Mesothelial cell of epicardium (in vitro differentiated cells): ENCODE measurements at places on chromosomes 11 and 22.

DNA sequence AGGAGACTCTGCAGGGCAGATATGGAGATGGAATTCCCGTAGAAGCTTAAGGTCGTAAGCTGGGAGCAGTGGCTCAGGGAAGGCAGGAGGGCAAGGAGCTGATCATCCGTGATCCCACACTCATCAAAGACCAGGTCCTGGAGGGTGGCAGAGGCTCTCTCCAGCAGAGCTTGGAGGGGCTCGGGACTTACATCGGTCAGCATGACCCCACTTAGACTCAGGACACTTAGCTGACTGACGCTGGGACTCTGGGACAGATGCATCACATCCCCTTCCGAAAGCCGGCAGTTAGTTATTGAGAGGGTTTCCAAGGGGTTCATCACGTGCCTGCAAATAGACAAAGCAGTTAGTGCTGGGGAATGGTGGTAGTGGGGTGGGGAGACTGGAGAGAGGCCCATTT, 10.7 kb downstream of the PRAME start:
- DNase-seq: no peak

GRCh38 chr11:127576210-127576609, 575.6 kb upstream of the KIRREL3 start:
- no peak for DNase-seq

DNA sequence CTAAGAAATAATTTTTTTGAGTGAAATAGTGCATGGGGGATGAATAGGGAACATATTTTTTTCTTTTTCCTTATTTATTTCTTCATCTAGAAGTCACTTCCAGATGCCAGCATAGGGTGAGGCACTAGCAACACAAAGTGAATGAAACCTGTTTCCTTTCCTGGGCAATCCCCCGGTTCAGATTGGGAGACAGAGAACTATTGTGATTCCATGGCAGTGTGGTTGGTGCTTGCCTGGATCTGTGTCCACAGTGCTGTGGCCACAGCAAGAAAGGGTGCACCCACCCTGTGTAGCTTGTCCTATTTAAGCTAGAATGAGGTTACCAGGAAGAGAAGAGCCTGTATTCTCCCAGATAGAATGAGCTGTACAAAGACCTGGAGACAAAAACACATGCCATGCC, 57.6 kb downstream of the SLC5A1 start:
- DNase-seq: no peak

DNA sequence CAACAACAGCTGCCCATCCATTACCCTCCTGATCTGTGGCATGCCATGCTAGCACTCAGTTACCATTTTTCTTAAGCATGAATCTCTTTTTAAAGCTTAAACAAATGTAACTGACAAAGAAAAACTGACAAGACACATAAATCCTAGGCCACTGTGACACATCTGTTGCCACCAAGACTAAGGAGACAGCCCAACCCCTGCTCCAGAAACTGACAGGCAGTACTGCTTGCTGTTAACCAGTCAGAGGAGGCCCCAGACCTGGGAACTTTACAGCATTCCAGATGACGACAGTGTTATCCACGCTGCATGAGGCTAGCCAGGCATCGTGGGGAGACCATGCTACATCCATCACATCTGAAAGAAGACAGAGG, 33.8 kb downstream of the HIRA start:
- no peak for DNase-seq

- no peak for DNase-seq
Observed at GRCh38 chr22:45775062-45775461, 103.4 kb downstream of the ATXN10 start.

- DNase-seq: no peak
Observed at GRCh38 chr11:22244986-22245592, 52.2 kb downstream of the ANO5 start.

- no peak for DNase-seq
Observed at GRCh38 chr11:86511086-86511551, 136.4 kb downstream of the CCDC81 start.

GRCh38 chr11:29251738-29252137, 765.1 kb downstream of the KCNA4 start:
- DNase-seq: no peak

DNA sequence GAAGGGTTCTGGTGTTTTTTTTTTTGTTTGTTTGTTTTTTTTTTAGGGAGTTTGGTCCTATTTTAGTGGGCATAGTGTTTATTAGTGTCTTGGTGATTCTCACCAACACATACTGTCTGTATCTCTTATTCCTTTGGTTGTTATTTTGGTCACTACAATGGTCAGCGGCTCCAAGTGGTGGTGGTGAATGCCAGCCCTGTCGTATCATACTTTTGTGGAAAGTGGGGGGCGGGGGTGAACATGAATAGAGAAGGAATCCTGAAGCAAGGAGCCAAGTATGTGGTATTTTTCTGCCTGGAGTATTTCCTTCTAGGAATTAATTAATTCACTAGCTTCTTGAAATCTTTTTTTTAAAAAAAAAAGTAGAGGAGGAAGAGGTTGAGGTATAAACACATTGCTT, 79.6 kb downstream of the GRK3 start:
- no peak for DNase-seq

DNA sequence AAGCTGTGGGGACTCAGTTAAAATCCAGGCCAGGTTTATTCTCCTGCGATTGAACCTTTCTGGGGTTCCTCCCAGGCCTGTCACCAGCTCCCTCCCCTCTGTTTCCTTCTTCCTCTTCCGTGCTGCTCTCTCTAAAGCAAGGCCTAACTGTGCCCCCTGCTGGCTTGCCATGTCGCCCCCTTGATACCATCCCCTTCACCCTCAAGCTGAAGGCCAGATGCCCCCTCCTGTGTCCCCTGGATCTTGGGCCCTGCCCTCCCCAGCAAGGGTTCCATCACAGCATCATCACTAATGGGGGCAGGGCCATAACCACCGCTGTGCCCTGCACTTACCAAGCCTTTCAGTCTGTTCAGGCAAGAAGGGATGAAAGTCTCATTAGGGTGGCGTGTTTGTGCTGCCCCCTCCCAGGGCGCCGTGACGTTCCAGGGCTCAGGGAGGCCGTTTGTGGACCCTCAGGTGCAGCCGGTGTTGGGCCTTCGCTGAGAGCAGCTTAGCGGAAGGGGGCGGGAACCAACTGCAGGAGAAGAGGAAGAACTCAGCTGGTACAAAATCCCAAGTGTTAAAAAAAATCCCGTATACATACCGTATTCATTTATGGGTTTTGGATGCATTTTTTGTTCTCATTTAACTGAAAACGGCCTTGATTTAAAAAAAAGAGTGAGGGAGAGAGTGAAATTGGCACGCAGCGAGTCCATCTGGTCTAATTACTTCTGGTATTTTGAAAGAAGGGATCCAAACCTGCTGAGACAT, 69.9 kb downstream of the MPPED1 start:
- no peak for DNase-seq

- DNase-seq: no peak
Observed at GRCh38 chr22:49156662-49157285, 670.9 kb downstream of the BRD1 start.

DNA sequence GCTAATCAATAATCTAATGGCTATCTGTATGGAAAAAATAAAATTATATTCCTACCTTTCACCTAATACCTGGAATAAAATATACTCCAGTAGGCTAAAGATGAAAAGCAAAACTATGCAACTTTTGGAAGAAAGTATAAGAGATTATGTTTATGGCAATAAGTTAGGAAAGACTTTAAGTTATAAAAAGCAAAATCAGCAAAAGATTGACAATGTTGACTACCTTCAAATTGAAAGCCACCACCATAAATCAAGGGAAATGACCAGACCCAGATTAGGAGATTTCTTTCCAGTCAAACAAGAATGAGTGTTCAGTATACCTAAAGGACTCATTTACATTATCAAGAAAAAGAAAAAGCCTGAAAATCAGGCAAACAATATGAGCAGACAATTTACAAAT, 159.1 kb upstream of the ZBED5 start:
- DNase-seq: no peak

GRCh38 chr11:70914496-70914895, 337.9 kb downstream of the SHANK2 start:
- DNase-seq: no peak

- no peak for DNase-seq
Observed at GRCh38 chr22:49791682-49792081, 36.0 kb downstream of the BRD1 start.

DNA sequence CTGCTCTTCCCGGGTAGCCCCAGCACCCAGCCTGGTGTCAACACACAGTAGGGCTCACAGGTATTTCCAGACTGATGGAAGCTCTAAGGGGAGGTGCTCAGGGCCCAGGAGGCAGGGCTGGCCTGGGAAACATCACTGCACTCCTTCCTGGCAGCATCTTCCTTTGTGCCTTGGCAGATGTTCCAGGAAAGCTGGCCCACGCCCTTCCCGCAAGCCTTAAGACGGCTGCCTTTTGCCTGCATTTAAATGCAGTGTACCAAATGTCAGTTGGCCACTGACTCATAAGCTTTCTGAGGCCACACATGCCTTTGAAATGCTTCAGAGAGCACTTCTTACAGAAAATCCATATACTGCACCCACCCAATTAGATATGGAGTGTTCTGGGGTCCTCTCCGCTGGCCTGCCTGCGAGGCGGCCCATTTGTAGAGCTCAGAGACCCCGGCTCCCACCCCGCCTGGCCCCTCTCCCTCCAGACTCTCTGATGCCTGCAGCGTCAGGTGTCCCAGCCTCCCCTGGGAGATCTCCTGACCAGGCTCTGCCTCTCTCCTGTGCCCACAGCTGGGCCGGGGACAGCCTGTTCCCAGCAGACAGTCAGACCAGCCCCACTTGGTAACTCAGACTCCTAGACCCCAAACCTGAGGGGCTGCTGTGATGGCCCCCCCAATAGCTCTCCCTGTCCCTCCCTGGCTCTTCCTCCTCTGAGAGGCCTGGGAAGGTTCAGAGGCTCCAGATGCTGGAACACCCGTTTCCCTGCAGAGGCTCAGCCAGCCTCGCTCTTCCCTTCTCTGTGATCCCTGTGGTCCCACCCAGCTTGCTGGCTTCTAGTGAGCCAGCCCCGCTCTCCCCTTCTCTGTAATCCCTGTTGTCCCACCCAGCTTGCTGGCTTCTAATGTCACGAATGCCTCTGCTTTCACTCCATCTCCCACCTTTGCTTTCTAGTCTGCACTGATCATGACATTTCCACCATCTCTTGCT, 47.6 kb upstream of the THY1 start:
- peak; percentile 34 for DNase-seq

GRCh38 chr11:88250566-88251242, 75.5 kb upstream of the RAB38 start:
- DNase-seq: no peak

- DNase-seq: no peak
Observed at GRCh38 chr22:32800158-32800882, 1.2 kb upstream of the TIMP3 start.

GRCh38 chr11:120801801-120802689, 221.9 kb upstream of the TBCEL start:
- DNase-seq: peak; percentile 51

- DNase-seq: no peak
Observed at GRCh38 chr11:57427727-57428082, 784 bp upstream of the SLC43A3 start.

GRCh38 chr22:38774496-38775166, 18.8 kb upstream of the SUN2 start:
- no peak for DNase-seq

DNA sequence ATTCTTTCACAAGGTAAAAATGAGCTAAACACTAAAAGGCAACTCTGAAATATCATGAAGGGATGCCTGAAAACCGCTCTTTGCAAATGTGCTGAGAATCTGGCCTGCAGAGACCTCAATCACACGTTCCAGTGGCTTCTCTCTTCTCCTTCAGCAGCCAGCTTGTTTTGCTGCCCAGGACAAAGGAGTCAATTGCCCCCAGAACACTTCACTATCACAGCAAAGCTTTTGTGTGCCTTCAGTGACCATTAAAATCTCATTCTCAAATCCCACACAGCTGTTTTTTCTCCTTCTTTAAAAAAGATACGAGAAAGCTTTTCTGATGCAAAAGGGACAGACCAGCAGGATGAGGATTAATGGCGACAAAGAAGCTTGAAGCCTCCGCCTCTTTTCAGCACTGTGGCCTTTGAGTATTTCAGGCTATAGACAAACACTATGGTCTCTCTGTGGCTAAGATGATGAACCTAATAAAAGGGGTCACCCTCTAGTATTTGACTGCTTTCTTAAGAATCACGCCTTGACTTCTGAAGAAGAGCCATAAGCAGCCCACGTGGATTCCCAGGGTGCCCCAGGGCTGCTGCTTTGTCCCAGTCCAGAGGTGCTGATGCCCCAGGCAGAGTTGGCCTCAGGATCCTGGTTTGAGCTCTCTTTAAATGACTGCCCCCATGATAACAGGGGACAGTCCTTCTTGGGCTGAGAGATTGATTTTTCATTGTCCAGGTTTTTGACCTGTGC, 33.4 kb upstream of the NRIP3 start:
- DNase-seq: no peak

- no peak for DNase-seq
Observed at GRCh38 chr22:23089010-23089409, 18.7 kb downstream of the GNAZ start.

DNA sequence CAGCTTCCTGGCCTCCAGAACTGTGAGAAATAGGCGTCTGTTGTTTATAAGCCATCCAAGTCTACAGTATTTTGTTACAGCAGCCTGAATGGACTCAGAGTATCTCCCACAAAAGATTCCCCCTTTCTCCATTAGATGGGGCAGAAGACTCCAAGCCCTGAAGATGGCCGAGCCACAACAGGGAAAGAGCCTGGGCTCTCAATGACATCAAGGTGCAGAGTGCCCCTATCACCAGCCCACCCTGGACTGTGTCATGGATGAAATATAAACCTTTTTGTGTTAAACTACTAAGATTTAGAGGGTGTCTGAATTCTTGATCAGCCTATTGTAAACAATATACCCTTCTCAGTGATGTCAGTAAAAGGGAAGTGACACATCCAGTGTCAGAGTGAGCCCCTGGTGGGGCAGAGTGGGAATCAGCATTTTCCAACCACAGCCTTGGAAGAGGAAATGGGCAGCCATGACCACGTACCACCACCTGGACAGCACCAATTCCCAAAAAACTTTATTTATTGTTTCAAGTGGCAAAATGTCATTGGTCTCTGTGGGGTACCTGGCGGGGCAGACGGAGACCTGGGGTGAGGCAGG, 25.5 kb downstream of the TNKS1BP1 start:
- no peak for DNase-seq

DNA sequence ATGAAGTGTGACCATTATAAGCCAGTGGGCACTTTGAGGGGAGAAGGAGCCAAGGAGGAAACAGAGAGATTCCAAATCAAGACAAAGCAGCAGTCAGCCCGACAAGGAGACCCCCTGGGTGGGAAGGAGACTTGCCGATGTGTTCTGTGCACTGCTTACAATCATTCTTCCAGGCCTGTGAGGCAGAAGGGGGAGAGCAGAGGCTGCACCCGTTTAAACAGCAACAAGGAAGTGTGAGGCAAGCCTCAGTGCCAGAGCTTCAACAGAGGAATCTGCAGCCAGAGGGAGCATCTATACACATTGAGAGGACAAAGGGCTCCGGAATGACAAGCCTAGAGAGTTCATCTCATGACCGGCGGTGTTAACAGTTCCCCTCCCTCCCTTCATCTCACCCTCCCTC, 121.1 kb downstream of the NXPE2 start:
- DNase-seq: no peak
